ENCODE measurements at places on chromosomes 11 and 22. TPM values are rescaled to one million over a fixed set of nuclear protein-coding genes. Genes with fewer than 3 reads are reported as not detected.

- no peak for DNase-seq
These were observed 658 bp downstream of the C11orf71 start for GRCh38 chr11:114399490-114400215.

GRCh38 chr11:17277024-17277584 is 565 bp downstream of the NUCB2 start:
- DNase-seq = no peak

DNA sequence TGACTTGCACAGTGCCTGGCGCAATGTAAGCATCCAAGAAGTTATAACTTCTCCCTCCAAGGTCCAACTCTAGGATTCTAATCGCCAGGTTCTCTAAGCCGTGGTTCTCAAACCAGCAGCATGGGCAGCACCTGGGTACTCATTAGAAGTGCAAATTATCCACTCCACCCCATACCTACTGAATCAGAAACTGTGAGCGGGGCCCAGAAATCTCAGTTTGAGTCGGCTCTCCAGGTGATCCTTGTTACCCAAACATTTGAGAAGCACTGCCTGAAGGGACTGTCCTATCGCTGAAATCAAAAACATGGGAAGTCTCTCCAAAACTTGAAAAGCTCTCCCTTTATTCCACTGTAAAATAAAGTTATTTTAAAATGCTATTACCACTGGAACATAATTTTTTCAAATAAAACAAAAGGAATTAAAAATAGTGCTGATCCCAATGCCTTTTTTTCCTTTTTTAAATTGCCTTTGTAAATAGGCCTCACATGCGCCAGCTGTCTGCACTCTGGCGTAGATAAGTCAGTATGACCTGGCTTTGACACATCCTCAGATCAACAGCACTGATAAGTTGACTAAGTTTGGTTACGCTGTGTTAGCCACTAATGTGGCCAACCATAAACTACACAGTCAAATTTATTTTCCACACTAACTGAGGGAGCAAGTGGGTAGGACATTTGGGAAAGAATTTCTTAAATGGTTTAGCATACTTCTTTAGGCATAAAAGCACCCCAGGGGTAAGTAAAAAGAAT is 8.4 kb upstream of the CTR9 start:
- DNase-seq = no peak

- no peak for DNase-seq
These were observed 781 bp downstream of the TCIRG1 start for GRCh38 chr11:68039526-68040086.

GRCh38 chr22:45445031-45445710 is 31.7 kb downstream of the RIBC2 start:
- no peak for DNase-seq

GRCh38 chr22:47547881-47548650 is 785.6 kb downstream of the TBC1D22A start:
- DNase-seq = no peak

- DNase-seq = no peak
These were observed 6.8 kb upstream of the OR2AT4 start for GRCh38 chr11:75103380-75104026.

DNA sequence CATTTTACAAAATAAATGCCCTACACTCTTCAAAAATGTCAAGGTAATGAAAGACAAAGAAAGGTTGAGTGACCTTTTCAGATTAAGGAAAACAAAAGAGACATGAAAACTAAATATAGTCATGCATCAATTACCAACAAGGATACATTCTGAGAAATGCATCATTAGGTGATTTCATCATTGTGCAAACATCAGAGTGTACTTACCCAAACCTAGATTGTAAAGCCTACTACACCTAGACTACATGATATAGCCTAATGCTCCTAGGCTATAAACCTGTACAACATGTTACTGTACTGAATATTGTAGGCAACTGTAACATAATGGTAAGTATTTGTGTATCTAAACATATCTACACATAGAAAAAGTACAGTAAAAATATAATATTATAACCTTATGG is 26.7 kb downstream of the INTS4 start:
- DNase-seq = no peak

GRCh38 chr11:22465620-22466019 is 127.4 kb downstream of the SLC17A6 start:
- DNase-seq = no peak

GRCh38 chr11:72587696-72588095 is 86.5 kb downstream of the PDE2A start:
- DNase-seq = no peak

DNA sequence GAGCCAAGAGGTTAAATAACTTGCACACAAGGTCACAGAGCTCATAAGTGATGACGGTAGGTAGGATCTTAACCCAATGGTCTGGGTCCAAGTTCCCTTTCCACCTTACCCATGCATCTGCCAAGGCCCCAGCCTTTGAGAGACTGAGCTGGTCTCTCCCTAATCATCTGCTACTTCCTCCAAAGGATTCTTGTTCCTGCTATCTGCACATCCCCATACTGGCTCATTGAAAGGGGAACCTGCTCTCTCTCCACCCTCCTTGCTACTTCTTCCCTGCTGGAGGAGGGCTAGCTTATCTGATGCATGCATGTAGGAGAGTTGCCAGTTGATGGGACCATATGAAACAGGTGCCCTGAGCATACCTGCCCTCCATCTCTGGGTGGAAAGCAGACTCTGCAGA is 47.7 kb downstream of the COMMD9 start:
- no peak for DNase-seq

DNA sequence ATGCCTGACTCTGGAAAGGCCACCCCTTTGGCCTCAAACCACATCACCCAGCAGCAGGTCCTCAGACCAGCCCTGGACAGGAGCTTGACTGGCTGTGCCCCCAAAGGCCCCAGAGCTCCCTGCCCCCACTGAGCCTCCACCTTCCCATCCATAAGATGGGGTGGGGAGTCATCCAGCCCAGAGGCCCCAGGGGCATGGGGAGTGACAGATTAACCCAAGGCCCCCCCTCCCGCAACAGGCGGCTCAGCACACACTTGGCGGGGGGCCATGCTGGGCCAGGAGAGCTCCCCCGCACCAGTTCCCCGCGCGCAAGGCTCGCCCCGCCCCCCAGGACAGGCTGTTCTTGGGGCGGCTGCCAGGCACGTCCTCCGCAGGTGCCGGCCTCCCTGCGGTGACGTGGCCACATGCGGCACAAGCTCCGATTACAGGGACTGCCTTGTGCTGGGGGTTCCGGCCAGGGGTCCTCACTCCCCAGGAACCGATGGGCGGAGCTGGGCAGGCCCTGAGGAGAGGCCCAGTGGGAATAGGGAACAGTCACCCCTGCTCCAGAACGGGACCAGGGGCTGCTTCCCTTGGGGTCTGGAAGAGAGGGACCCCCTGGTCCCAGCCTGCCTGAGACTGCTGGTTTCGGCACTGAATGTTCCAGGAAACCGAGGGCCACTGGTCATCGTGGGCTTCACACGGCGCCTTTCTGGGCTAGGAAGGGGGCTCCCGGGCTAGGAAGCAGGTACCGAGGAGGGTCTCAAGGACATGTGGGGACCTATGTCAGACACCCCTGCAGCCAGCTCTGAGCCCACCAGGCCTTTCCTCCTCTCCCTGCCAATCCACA is 5.1 kb upstream of the CDKN1C start:
- DNase-seq = no peak

DNA sequence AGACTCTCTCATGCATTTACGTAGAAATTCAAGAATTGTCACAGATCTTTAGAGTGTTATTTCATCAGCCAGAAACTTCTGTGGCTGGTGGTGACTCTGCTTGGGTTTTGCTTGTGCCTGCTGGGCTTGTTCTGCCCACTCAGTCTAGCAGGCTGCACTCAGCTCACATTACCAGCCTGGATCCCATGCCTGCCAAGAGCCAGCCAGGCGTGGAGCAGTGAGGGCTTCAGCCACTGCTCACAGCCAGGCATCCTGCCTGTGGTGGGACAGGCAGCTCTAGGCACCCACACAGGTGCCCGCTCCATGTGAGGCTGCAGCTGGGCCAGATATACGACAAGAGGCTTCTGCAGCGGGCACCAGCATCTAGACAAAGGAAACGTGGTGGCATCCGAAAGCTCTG is 1213.3 kb upstream of the RAG2 start:
- DNase-seq = no peak

DNA sequence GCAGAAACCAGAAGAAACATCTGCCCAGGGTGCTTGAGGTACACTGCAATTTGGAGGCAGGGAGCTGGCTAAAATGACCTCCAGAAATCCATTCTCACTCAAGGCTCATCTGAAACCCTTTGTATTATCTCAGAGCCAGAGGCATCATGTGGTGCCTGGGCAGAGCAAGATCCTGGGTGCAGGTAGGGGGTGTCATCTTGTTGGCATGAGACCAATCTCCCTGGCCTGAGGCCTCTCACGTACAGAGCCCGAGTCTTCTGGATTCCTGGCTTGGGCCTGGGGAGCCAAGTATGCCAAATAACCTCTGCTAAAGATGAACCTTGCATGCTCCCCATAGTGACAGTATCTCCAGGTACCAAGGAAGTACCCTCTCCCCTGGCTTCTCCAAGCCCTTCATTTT is 2.4 kb downstream of the LMO1 start:
- DNase-seq = no peak

GRCh38 chr11:95715777-95716241 is 73.8 kb downstream of the FAM76B start:
- DNase-seq = peak; percentile 53

DNA sequence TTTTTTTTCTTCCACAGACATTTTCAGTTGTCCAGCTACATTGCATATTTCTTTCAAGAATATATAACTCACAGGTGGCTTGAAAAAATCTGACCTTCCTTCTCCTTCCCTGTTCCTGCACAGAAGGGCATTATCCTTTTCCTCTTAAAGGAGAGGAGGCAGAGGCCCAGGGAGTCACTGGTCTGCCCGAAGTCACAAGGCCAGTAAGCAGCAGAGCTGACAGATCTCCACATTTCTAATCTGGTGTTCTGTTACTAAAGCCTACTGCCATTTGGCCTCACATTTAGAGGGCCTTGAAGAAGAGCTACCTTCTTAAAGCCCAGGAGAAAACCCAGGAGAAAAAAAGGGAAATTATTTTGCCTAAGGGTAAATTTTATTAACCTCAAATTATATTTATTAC is 12.3 kb downstream of the ENDOD1 start:
- no peak for DNase-seq

GRCh38 chr11:12070446-12071267 is 39.7 kb upstream of the MICAL2 start:
- DNase-seq = no peak

DNA sequence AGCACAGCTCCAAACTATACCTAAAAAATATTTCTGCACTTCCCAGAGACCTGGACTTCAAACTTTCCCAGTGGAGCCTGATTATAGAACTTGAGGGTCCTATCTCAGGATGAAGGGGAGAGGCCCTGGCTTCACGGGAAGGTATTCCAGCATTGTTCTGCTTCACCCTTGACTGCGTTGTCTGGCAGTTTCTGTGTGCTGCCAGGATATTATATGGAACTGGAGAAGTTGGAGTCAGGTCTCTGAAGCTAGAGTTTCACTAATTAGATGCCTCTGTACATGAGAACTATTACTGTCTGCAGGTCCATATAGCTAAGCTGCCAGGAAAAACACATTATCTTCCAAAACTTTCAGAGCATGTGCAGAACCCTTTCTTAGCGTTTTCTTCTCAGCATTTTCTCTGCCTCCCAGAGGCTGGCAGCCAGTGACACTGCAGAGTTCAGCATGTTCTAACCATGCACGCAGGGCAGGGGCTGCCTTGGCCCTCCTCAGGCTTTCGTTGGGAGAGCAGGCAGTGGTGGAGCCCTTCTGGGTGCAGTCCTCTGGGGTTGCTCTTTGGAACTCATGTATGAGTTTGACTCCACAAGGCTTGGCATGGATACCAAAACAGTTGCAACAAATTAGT is 99.3 kb downstream of the CWC15 start:
- no peak for DNase-seq

DNA sequence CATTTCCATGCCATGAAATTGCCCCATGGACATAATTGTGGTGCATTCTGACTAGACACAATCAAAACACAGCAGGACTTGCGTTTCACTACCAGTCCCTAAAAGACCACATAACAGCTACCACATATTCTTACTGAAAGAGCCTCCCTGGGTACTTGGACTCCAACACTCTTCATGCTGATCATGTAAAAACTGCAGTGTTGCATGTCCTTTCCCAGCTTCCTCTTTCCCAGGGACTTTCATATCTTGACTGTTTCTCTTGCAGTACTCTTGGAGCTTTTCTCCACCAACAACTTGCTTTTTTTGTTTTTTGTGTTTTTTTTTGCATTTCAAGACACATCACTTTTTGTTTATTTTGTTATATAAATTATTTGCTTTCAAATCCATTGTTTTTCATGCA is 22.9 kb downstream of the MS4A6E start:
- no peak for DNase-seq

GRCh38 chr11:114183044-114183511 is 113.1 kb upstream of the NNMT start:
- DNase-seq = peak; percentile 48

- no peak for DNase-seq
These were observed 69.5 kb downstream of the PARVA start for GRCh38 chr11:12446863-12447262.

GRCh38 chr11:9066433-9066925 is 24.9 kb downstream of the SCUBE2 start:
- no peak for DNase-seq

- DNase-seq = no peak
These were observed 965 bp downstream of the OR9Q1 start for GRCh38 chr11:58024601-58025091.

GRCh38 chr11:24667353-24667968 is 170.6 kb downstream of the LUZP2 start:
- no peak for DNase-seq

- DNase-seq = peak; percentile 67
These were observed 16.0 kb upstream of the PRG2 start for GRCh38 chr11:57406337-57406904.

DNA sequence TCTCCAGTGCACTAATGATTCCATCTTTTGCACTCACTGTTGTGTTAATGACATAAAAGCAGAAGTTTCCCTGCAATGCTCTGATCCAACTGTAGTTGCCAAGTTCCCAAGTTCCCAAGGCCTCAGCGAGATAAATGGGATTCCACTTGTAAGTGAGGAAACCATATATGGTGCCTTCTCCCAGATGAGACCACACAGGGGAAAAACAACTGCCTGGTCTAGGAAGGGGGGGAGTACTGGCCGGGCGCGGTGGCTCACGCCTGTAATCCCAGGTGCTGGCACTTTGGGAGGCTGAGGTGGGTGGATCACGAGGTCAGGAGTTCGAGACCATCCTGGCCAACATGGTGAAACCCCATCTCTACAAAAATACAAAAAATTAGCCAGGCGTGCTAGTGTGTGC is 23.3 kb upstream of the RELA start:
- no peak for DNase-seq

Gene P2RY6
- not detected for total RNA-seq

Gene SMCO4
- 6.8 TPM for total RNA-seq

Gene SVIP
- 86.7 TPM for total RNA-seq

Gene FXYD6
- 0.18 TPM for total RNA-seq

Gene DGKZ
- 101 TPM for total RNA-seq

Gene POU2AF2
- total RNA-seq = not detected

Gene SLC6A5
- not detected for total RNA-seq

Gene WT1
- not detected for total RNA-seq

Gene BARX2
- total RNA-seq = not detected

Gene TNNI2
- not detected for total RNA-seq

Gene OR10D3
- not detected for total RNA-seq

Gene HTR3B
- not detected for total RNA-seq

Gene FBLN1
- total RNA-seq = 0.37 TPM

Gene IGSF22
- 1.1 TPM for total RNA-seq
